CD4-positive, alpha-beta T cell treated with Interleukin-2 at 100 ng/mL for 4 hours (primary cell): ENCODE measurements at places on chromosomes 5 and 9.
A peak's percentile ranks its signal among the peaks of the same experiment; 100 is the strongest.

DNA sequence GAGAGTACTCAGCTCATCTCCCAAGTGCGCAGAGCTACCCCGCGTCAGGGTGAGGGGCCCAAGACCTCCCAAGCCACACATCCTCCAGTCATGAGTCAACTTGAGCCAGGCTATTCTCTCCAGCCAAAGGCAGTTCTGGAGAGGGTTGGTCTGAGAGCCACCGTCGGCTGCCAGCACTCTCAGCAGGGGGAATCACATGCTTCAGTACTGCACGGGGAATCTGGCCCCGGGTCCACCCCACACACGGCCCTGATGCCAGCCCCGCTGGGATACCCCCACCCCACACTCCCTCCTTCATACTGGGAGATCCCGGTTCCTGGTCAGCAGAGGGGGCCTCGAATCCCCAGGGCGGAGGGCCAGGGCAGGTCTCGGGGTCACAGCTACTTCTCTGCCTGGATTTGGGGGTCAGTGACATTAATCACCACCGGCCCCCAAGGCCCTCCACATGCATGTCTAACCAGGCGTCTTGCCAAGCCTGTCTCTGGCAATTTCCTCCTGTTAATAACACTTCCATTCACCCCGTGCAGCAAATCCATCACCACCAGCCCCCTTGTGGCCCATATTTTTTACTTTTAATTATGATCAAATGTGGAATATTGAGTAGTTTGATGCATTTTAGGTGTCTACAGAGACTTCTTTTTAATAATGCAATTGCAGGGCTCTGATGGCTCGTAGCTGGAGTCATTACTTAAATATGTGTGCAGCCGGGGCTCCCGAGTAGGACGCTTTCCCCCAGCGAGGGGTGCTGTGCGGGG, 102.9 kb upstream of the PPP1R26 start:
- no peak for DNase-seq

GRCh38 chr5:39578887-39579497, 154.2 kb upstream of the DAB2 start:
- peak; percentile 27 for DNase-seq

- no peak for DNase-seq
Observed at GRCh38 chr9:83247732-83248131, 184.8 kb upstream of the RASEF start.

GRCh38 chr9:113948891-113949570, 72.9 kb downstream of the ZNF618 start:
- no peak for DNase-seq
